Hepatic stellate cell (primary cell): ENCODE measurements at places on chromosomes 12 and 14.

DNA sequence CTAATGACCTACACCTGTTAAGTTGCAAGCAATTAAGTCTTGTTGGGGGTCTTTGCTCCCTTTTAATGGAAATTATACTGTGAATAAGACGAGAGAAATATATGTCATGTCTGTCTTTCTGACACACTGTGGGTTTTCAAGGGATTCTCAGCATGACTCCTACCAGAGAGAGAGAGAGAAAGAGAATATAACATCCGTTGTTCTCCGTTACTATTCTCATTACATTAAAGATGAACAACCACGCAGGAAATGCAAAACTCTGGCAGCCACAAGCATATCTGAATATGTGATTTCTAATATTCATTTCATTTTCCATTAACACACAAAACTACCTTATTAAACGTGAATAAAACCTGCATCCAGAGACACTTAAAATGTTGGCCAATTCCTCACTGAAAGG lies 67.3 kb upstream of the EGLN3 start:
- no peak for DNase-seq

- no peak for DNase-seq
Measured at GRCh38 chr14:98466807-98467206, 805.2 kb downstream of the BCL11B start.

DNA sequence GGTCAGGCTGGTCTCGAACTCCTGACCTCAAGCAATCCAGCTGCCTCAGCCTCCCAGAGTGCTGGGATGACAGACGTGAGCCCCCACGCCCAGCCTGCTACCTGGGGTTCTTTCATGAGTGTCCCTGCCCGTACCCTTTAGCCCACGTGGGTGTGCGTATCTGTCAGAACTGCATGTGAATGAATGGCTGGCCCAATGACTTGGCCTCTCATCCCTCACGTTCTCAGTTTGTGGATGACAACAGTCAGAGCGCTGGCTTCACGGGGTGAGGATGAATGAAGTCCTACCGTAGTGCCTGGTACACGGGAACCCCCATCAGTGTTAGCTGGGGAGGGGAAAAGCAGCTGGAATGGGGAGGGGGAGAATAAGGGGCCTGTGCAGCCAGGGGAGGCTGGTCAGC lies 16.1 kb upstream of the ZDHHC22 start:
- no peak for DNase-seq

DNA sequence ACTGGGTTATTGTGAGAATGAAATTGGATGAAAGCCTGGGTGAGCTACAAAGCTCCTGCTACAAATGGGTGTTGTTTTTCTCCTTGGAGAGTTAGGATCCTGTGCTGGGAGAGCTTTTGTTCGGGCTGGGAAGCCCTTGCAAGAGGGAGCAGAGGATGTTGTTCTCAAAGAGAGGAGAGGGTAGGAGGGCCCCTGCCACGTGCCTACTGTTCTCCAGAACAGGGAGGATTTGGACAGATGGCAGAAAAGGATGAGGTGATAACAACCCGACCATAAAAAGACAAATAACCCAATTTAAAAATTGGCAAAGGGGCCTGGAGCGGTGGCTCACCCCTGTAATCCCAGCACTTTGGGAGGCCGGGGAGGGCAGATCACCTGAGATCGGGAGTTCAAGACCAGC lies 68.8 kb downstream of the GALNT16 start:
- DNase-seq: no peak

- no peak for DNase-seq
Measured at GRCh38 chr14:98015921-98016320, 1218.7 kb downstream of the VRK1 start.

DNA sequence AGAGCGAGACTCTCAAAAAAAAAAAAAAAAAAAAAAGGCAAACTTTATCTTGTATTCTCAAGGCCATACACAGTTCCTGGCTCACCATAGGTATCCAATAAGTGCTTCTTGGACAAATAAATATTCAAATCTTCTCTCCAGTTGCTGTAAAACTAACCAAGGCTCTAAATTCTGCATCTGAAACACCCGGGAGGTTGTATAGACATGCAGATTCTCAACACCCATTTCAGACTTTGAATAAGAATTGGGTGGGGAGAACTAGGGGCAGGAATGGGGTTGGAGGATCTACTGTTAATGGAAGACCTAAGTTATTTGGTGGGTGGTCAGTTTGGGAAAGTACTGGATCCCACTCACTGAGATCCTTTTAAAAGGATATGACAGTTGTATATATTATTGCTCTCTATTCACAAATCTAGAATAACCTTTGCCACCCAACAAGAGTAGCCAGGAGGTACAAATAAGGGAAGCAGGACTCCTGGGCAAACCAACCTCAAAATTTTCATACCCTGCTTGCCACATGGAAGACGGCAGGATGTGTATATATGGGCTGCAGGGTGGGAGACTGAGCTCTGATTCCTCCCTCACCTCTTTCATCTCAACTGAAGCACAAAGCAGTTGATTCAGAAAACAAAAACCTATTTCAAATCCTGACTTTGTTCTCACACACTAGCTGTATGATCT lies 879 bp downstream of the GDF3 start:
- no peak for DNase-seq

GRCh38 chr12:119649202-119649808 lies 18.6 kb upstream of the PRKAB1 start:
- DNase-seq: peak; percentile 21

DNA sequence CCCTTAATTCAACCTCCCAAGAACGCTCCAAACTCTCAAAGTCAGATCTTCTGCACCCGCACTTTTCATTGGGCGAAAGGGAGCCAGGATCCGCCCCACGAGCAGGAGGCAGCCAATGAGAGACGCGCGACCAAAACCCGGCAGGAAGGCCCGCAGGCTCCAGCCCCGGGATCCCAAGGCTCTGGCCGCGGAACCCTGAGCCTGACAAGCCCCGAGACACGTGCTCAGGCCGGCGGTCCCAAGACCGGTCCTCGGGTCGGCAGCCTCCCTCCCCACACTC lies 438 bp downstream of the DDX54 start:
- DNase-seq: peak; percentile 96

DNA sequence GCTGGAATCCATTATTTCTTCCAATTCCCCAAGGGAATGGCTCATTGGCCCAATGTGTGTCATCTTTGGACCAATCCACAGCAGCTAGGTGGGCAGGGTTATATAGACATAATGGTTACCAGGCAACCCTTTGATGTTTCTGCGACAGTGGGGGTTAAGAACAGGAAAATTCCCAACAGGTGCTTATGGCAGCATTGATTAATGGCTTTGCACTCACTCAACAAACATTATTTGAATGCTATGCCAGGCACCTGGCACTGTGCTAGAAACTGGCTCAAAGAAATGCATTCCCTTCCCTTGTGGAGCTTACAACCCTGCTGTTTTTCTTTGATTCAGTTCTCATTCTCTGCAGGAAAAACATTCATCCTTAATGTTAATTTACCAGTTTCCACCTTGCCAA lies 1221.0 kb downstream of the AACS start:
- DNase-seq: no peak

GRCh38 chr12:3632256-3632655 lies 120.7 kb downstream of the CRACR2A start:
- no peak for DNase-seq

GRCh38 chr14:24329073-24329663 lies 5.7 kb downstream of the ADCY4 start:
- DNase-seq: no peak

GRCh38 chr14:33636716-33637115 lies 314.2 kb downstream of the EGLN3 start:
- no peak for DNase-seq

- no peak for DNase-seq
Measured at GRCh38 chr14:104195878-104196277, 57.5 kb downstream of the KIF26A start.

DNA sequence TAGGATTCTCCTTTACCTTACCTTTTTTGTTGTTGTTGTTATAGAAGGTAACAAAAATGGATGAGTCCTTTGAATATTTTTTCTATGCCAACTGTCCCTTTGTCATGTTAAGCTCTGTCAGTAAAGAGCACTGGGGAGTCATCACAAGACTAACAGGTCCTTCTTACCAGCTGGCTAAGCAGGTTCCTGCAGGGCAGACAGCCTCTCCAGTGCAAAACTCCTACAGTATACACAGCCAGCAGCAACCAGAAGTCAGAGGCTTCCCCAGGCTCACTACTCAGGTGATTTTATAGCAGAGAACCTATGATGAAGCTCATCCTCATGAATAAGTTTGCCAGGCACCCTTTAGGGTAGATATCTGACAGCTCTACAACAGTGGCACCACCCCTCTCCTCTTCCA lies 271.1 kb downstream of the RERGL start:
- DNase-seq: no peak

GRCh38 chr12:74660442-74660841 lies 122.8 kb downstream of the ATXN7L3B start:
- DNase-seq: no peak

- no peak for DNase-seq
Measured at GRCh38 chr14:58716706-58717105, 78.9 kb downstream of the DACT1 start.

DNA sequence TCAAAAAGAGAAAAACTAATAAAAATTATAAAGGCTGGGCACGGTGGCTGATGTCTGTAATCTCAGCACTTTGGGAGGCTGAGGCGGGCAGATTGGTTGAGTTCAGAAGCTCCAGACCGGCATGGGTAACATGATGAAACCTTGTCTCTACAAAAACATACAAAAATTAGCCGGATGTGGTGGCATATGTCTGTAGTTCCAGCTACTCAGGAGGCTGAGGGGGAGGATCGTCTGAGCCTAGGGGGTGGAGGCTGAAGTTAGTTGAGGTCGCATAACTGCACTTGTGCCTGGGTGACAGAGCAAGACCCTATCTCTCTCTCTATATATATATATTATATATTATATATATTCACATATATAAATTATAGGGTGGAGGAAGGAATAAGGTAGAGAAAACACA lies 32.5 kb upstream of the ANO2 start:
- no peak for DNase-seq

GRCh38 chr12:11729439-11730150 lies 80.1 kb downstream of the ETV6 start:
- DNase-seq: no peak

DNA sequence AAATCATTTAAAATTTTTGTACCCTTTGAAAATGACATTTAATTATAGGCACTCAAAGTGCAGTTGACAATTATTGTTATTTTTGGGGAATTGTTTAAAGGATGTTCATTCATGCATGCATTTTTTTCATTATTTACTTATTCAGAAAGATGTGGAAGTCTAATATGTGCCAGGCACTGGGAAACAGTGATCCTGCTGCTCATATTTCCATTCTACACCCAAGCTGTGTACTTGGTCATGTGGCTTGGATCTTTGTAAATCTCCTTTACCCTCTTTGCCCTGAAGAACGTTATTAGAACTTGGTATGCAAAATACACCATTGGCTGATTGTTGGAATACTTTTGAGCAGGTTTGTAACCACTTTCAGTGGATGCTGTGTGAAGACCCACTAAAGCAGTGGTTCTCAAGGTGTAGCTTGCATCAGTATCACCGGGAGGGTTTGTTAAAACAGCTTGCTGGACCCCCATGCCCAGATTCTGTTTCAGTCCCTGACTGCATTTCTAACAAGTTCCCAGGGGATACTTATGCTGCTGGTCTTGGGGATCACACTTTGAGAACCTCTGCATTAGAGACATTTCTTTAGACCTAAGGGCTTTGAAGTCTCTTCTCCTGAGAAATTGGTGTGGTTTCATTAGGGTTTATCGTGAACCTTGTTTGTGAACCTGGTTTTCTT lies 47.5 kb downstream of the PRKCH start:
- DNase-seq: no peak

DNA sequence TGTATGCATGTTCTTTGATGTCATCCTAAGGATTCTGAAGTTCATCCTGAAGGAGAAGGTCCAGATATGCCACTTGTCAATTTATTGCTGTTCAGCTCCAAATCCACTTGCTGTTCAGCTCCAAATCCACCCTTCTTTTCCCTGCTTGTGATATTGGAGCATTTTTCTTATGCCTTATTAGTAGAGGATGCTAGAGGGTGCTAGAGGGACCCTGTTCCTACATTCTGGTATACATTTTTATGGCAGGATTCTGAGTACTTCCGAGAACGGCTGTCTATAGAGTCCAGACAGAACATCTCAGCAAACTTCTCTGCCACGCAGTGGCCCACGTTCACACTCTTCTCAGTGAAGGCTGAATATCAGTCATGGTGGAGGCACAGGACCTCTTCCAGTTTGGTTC lies 406.7 kb downstream of the NOVA1 start:
- DNase-seq: no peak

DNA sequence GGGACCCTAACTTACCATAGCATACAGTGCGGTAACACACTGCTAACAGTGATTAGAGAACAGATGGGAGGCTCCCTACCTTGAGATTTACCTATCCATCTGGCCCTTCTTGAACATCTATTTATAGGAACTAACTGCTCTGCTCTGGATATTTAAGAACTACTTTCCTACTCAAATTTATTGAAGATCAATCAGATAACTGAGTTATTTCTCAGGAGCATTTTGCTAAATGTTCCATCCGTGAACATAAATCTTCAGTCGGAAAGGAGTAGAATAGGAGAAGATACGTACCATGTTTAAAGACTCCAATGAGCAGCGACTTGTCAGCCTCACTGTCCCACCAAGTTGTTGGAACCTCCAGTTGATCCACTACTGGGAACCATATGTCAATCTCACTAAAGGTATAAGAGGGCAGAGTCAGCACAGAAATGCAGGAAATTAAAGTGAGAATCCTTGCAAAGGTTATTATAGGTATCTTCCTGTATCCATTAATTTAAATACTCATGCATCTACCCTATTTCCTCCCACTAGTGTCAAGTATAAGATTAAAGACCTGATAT lies 15.6 kb upstream of the SUPT16H start:
- no peak for DNase-seq

DNA sequence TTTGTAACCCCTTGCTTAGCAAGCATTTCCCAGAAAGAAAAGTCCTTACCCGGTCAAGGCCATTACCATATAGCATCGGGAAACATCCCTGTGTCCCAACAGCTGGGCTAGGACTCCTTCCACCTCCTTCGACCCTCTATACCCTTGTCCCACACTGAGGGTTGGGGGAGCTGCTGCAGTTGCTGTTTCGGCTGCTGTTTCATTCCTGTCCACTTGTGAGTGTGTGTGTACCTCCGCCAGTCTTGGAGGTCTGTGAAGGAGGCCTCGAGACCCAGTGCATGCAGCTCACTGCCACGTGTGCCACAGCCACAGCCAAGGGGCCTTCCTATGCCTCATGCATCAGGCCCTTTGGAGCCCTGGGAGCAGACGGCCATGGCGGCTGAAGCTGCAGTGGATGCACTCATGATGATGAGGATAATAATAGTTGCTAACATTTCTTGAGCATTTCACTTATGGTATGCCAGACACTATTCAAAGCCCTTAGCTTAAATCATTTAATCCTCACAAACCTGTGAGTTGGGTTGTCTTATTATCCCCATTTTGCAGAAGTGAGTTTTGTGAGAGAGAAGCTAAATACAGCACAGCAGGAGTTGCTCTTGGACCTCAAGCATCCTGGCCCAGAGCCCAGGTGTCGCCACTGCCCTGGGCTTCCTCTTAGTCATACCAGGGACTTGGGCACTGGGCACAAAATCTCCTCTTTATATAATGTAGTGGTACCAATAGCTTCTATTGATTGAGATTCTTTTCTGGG lies 156.5 kb downstream of the PRKCH start:
- no peak for DNase-seq

GRCh38 chr14:97446087-97446486 lies 648.9 kb downstream of the VRK1 start:
- no peak for DNase-seq
